ENCODE measurements at places on chromosomes 2 and 18. TPM values are rescaled to one million over a fixed set of nuclear protein-coding genes. Genes with fewer than 3 reads are reported as not detected.

The GALR1 gene
- 0.43 TPM for total RNA-seq

The CCDC150 gene
- 31.7 TPM for total RNA-seq

The RBFA gene
- 57.6 TPM for total RNA-seq

- DNase-seq = no peak
- H3K4me1 ChIP-seq = no peaks in the 10 kb centered on the region
- H3K27ac ChIP-seq = no peak overlapping the region
- no peaks in the 10 kb centered on the region for H3K27me3 ChIP-seq
- H3K36me3 ChIP-seq = no peaks in the 10 kb centered on the region
- H3K4me3 ChIP-seq = no peak overlapping the region
Observed at GRCh38 chr18:59918320-59918755, 18.5 kb downstream of the PMAIP1 start.

DNA sequence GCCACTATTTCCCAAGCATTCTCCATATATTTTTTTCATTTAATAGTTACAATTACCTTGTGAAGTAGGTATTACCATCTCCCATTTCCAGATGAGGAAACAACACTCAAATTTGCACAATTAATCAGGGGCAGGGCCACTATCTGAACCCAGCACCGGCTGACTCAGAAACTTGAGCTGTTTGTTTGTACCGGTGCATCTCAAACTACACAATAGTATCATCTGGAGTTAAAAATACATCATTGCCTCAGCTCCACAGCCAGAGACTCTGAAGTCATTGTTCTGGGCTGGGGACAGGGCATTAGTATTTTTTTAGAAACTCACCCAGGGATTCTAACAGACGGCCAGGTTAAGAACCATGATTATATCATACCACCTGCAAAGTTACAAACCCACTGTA, 55.9 kb downstream of the CDCA7 start:
- no peaks in the 10 kb centered on the region for H3K4me1 ChIP-seq
- no peaks in the 10 kb centered on the region for H3K36me3 ChIP-seq
- H3K27me3 ChIP-seq = no peaks in the 10 kb centered on the region
- no peak for DNase-seq
- no peak overlapping the region for H3K27ac ChIP-seq

GRCh38 chr2:206962966-206963365, 23.6 kb downstream of the CPO start:
- no peaks in the 10 kb centered on the region for H3K4me1 ChIP-seq
- H3K27me3 ChIP-seq = no peaks in the 10 kb centered on the region
- DNase-seq = no peak
- no peaks in the 10 kb centered on the region for H3K36me3 ChIP-seq
- no peak overlapping the region for H3K4me3 ChIP-seq
- H3K27ac ChIP-seq = no peak overlapping the region

GRCh38 chr18:50457639-50458038, 82.8 kb downstream of the SKA1 start:
- H3K36me3 ChIP-seq = no peaks in the 10 kb centered on the region
- no peak overlapping the region for H3K4me3 ChIP-seq
- no peak for DNase-seq
- H3K27me3 ChIP-seq = no peaks in the 10 kb centered on the region

- H3K4me1 ChIP-seq = no peaks in the 10 kb centered on the region
- no peak overlapping the region for H3K4me3 ChIP-seq
- no peaks in the 10 kb centered on the region for H3K36me3 ChIP-seq
- no peak overlapping the region for H3K27ac ChIP-seq
- H3K27me3 ChIP-seq = no peaks in the 10 kb centered on the region
- no peak for DNase-seq
Observed at GRCh38 chr2:66560683-66561082, 125.8 kb downstream of the MEIS1 start.

DNA sequence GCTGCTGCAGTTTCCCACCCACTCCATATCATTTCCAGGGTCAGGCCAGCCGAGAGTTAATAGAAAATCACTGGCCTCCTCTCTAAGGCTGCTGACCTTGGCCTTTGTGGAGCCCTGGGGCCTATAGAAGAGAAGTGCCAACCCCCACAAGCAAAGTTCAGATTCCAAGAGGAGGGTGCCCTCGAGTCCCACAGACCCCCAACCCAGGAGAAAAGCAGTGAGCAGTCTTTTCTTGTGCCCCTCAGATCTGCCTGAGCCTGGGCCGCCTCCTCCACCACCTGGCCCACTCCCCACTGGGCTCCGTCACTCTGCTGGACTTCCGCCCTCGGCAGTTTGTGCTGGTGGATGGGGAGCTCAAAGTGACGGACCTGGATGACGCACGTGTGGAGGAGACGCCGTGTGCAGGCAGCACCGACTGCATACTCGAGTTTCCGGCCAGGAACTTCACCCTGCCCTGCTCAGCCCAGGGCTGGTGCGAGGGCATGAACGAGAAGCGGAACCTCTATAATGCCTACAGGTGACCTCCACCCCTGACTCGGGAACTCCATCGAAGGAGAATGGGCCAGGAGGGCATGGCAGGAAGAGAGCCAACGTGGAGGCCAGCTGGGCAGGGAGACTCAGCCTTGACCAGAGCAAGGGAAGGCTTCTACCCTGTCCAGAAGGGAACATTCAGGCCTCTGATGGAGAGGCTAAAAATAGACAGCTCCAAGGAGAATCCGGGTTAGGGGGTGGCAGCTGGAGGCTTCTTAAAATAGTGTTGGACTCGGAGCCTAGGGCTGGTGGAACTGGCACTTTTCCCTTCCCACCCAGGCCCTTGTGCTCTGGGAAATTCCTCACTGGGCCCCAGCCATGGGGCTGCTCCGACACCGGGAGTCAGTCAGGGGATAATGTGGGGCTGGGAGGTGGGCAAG, 6.2 kb downstream of the PKDCC start:
- peak; percentile 78 for DNase-seq
- H3K27me3 ChIP-seq = no peaks in the 10 kb centered on the region
- no peaks in the 10 kb centered on the region for H3K36me3 ChIP-seq

- no peaks in the 10 kb centered on the region for H3K27me3 ChIP-seq
- no peaks in the 10 kb centered on the region for H3K4me1 ChIP-seq
- DNase-seq = no peak
- no peaks in the 10 kb centered on the region for H3K36me3 ChIP-seq
- no peak overlapping the region for H3K27ac ChIP-seq
Observed at GRCh38 chr2:112782234-112782799, 2.0 kb downstream of the IL1A start.

- no peaks in the 10 kb centered on the region for H3K4me1 ChIP-seq
- no peak overlapping the region for H3K4me3 ChIP-seq
- no peak for DNase-seq
- no peak overlapping the region for H3K27ac ChIP-seq
- no peaks in the 10 kb centered on the region for H3K27me3 ChIP-seq
Observed at GRCh38 chr2:113202305-113203216, 28.8 kb downstream of the PSD4 start.

- no peak overlapping the region for H3K4me3 ChIP-seq
- no peak overlapping the region for H3K27ac ChIP-seq
- no peak for DNase-seq
- no peaks in the 10 kb centered on the region for H3K4me1 ChIP-seq
Observed at GRCh38 chr2:118980573-118980972, 38.6 kb downstream of the MARCO start.

DNA sequence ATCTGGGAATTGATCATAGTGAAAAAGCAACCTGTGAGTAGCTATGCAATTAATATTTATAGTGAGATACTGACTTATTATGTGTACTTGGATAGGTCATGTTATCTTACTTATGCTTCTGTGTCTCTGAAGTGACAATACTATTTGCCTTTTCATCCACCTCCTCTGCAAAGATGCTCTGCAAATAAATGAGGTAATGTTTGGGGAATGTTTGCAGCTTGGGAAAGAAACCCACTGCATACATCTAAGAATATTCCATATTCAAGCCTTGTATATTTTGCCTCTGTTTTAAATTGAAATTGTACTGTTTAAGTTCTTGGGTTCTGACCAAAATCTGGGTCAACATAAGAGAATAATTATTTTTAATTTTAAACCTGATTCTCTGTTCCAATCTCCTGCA, 217.4 kb upstream of the DTNA start:
- no peak for DNase-seq
- no peaks in the 10 kb centered on the region for H3K36me3 ChIP-seq
- H3K4me1 ChIP-seq = no peaks in the 10 kb centered on the region
- H3K27me3 ChIP-seq = no peaks in the 10 kb centered on the region
- H3K4me3 ChIP-seq = peak overlapping the region; percentile 75
- peak overlapping the region; percentile 79 for H3K27ac ChIP-seq

DNA sequence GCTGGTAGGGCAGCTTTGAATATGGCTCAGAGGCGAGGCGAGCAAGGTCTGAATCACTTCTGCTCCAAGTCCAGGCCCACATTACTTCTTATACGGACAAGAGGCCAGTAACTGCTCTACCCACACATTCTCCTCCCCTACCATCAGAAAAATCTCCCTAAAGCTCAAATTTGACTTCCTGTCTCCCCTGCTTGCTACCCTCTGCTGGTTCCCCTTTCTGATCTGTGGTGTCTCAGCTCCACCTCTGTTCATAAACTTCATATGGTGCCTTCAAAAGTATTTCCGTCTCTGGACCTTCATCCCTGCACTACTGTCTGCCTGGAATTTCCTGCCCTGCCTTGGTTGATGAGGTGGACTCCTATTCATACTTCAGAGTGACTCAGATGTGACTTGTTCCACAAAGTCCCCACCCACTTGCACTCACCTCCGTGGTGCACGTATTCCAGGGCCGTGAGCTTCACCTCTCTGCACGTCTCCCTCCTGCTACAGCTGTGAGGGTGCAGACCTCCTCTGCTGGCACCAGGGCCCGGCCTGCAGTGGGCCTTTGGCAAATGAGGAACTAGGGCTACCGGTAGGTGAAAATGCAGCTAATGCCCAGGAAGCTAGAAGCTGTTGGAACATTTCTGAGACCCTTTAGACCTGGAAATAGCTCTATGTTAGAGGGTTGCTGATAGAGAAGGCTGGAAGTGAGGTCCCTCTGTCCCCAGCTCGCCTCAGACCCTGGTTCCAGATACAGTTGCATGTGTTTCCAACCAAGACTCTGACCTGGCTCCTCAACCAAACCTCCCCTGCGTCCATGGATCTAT, 24.6 kb upstream of the KCMF1 start:
- no peaks in the 10 kb centered on the region for H3K27me3 ChIP-seq
- H3K27ac ChIP-seq = no peak overlapping the region
- no peaks in the 10 kb centered on the region for H3K4me1 ChIP-seq
- H3K4me3 ChIP-seq = no peak overlapping the region
- no peak for DNase-seq

GRCh38 chr2:74983631-74984392, 25.4 kb downstream of the POLE4 start:
- H3K36me3 ChIP-seq = no peaks in the 10 kb centered on the region
- H3K27me3 ChIP-seq = no peaks in the 10 kb centered on the region
- H3K4me1 ChIP-seq = no peaks in the 10 kb centered on the region
- DNase-seq = no peak
- no peak overlapping the region for H3K4me3 ChIP-seq
- no peak overlapping the region for H3K27ac ChIP-seq

DNA sequence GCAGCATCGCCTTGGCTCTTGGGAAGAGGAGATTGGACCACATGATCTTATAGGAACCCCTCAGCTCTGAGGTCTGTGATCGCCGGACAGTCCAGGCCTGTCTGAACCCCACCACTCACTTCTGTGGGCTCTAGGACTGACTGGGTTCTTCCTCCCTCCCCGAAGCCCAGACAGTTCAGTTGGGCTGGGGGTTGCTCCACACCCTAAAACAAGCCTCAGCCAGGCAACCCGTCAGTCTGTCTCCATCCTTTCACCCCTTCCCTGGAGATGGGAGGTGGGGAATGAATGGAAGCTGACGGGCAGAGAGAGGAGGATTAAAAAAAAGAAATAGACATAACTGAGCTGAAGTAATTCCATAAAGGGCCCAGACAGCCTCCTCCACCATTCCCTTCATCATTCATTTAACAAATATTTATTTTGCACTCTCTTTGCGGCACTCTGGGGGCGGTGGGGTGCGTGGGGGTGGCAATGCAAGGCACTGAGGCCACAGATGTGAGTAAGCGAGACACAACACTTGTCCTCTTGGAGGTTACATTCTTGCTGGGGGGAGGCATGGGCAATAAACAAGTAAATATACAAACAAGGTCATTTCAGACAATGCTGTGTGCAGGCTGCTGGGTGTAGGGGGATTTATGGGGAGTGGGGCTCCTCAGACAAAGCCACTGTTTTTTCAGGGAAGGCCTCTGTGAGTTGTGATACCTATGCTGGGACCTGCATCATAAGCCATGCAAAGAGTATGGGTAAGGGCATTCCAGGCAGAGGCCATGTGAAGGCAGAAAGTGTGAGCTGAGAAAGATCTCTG, 12.9 kb downstream of the WNT10A start:
- no peaks in the 10 kb centered on the region for H3K36me3 ChIP-seq
- H3K4me1 ChIP-seq = peaks cover 19% of the 10 kb centered on the region
- no peak overlapping the region for H3K27ac ChIP-seq
- H3K27me3 ChIP-seq = no peaks in the 10 kb centered on the region

- no peak overlapping the region for H3K27ac ChIP-seq
- no peaks in the 10 kb centered on the region for H3K36me3 ChIP-seq
- H3K27me3 ChIP-seq = no peaks in the 10 kb centered on the region
- DNase-seq = no peak
Observed at GRCh38 chr2:15812187-15812780, 128.1 kb upstream of the MYCN start.

- DNase-seq = no peak
- H3K4me3 ChIP-seq = no peak overlapping the region
- H3K27ac ChIP-seq = no peak overlapping the region
- no peaks in the 10 kb centered on the region for H3K27me3 ChIP-seq
Observed at GRCh38 chr2:102460467-102460866, 12.6 kb upstream of the SLC9A4 start.

DNA sequence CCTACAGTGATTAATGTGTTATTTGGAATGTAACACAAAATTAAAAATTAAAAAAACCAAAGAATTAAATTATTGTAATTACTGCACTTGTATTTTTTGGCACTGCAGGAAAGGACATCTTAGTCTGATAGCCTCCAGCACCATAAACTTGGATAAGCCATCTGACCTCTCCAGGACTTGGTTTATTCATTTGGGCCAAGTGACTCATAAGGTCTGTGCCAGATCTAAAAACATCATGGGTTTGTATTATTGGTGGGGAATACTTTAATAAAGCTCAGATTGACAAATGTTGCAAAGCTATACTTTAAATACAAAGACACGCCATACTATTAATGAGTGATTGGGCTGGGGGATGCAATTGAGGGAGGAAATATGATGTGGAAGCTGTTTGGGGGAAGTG, 225.2 kb downstream of the ZNF521 start:
- no peak overlapping the region for H3K27ac ChIP-seq
- no peaks in the 10 kb centered on the region for H3K27me3 ChIP-seq
- no peak overlapping the region for H3K4me3 ChIP-seq
- no peaks in the 10 kb centered on the region for H3K36me3 ChIP-seq
- DNase-seq = no peak

DNA sequence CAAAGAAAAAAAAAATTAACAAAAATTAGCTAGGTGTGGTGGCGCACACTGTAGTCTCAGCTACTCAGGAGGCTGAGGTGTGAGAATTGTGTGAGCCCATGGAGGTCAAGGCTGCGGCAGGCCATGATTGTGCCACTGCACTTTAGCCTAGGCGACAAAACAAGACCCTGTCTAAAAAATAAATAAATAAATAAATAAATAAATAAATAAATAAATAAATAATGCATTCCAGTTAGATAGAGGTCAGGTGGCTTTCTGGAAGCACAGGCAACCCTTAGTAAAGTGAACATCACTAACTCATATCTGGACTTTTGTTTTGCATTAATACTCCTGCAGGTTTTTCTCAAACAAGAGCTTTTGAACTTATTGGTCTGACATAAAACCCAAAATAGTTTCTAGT, 206.8 kb downstream of the L3MBTL4 start:
- H3K36me3 ChIP-seq = no peaks in the 10 kb centered on the region
- H3K27ac ChIP-seq = no peak overlapping the region
- DNase-seq = no peak
- H3K4me1 ChIP-seq = no peaks in the 10 kb centered on the region
- no peaks in the 10 kb centered on the region for H3K27me3 ChIP-seq

Measured in testis (tissue), 5 donors.